Activated CD4-positive, alpha-beta T cell treated with anti-CD3 and anti-CD28 coated beads, Interleukin-2, amount 10 ng/mL, durations not matched to agents 7 days and 5 days (primary cell): ENCODE measurements at places on chromosomes 7 and 10.
A peak's percentile ranks its signal among the peaks of the same experiment; 100 is the strongest.

DNA sequence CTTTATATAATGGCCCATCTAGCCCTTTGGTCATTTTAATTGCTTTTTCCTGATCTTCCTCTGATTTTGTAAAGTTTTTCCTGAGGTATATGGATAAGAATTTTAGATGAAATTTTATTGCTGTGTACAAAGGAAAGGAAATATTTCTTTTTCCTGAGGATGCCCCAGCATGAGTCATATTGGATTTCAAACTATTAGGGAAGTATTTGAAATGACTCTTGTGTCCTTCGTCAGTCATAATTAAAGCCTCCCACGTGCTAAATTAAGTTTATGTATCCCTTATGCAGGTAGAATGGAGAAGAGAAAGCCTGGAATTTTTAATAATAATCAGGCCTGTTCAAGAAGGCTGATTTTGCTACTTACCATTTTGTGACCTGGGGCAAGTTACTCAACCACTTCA lies 82.6 kb upstream of the GLI3 start:
- DNase-seq = no peak

GRCh38 chr10:80149123-80149522 lies 16.6 kb downstream of the PLAC9 start:
- no peak for DNase-seq

DNA sequence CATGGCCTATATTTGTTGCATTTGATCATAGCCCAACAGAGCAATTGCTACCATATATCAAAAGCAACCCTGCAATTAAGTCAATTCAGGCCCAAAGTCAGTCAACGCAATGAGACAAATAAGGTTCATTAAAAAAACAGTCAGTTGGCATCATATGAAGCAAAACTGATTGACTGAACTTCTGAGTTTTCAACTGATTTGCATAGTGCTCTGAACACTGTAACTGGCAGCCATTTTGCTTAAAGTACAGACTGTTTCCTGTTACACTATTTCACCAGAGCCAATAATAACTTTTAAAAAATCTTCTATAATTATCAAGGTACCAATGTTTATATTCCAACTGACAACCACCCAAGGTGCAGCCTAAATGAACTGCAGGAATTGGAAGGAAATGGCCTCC lies 68.4 kb upstream of the RAPGEF5 start:
- no peak for DNase-seq

- DNase-seq = peak; percentile 92
These were observed 47.7 kb upstream of the FGL2 start for GRCh38 chr7:77247206-77247850.

DNA sequence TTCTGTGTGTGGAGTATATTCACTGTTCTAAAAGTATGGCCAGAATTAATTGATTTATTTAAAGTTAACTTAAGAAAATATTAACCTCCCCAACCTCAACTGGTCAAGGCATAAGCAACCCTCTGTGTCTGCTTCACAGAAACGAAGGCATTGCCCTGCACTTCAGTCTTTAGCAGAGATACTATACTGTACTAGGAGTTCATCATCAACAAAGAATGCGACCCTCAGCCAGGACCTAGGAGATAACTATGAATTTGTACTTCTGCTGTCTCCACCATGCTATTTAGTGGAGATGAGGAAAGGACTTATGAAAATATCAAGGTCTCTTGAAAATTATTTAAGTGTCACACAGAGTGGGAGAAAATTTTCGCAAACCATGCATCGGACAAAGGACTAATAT lies 35.7 kb upstream of the SEMA3D start:
- DNase-seq = no peak

- no peak for DNase-seq
These were observed 314.1 kb downstream of the LRRTM3 start for GRCh38 chr10:67239864-67240497.

- no peak for DNase-seq
These were observed 172.8 kb downstream of the ZMYND11 start for GRCh38 chr10:308101-308500.

GRCh38 chr7:34070511-34071323 lies 165.4 kb downstream of the BMPER start:
- no peak for DNase-seq

DNA sequence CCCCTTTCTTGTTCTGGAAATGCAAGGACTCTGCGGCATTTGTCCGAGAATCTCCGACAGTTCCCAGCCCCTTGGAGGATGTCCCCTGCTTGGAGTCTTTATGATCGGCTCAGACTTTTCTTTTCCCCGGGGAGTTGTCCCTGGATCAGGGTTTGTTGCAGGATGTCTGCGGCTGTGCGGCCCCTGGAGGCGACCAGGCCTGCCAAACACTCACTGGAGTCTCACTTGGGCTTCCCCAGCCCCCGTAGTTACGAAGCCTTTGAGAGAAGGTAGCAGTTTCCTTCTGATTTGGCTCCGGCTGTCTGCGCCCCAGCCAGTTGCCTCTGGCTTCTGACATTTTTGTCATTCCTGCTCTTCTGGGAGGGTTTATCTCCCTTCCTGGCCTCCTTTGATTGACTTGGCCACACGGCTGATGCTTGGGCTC lies 16.1 kb downstream of the COL26A1 start:
- no peak for DNase-seq

DNA sequence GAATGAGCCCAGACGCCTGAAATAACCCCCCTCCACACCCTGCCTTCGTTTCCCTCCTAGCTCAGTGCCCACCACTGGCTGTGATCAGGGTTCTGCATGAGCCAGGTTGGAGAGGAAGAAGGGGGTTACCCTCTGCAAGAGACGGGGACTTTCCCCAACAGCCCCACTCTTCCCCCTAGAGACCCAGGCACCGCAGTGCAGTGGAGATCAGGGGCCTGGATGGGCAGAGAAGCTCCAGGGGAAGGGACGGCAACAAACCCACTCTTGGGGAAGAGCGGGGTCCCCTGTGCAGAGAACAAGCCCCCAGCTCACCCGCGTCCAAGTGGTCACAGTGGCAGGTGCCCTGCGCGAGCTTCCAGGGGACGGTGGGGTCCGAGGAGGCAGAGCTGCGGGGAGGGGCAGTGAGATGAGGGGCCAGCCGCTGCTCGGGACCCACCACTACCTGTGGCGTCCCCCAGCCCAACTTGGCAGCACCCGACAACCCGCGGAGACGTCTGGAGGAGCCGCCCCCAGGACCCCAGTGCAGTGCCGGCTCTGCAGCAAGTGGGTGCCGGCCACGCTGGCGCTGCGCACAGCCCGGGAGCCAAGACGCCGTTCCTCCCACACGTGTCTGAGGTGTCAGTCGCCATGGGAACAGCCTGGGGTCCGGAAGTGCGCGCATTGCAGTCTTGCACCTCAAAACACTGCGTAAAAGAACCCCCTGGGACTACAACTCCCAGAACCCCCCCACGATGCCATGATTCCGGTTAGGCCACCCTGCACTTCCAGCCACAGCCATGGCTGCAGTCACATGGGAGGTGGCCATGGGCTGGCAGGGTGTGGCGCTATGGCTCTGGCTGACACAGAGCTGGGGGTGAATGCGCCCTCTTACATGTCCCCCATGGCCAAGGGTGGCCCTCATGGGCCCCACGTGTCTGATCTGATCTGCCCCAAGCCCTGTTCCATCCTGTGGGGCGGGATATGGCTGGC lies 45.8 kb upstream of the WIPI2 start:
- peak; percentile 84 for DNase-seq

GRCh38 chr10:7275761-7276440 lies 134.9 kb downstream of the SFMBT2 start:
- DNase-seq = no peak

DNA sequence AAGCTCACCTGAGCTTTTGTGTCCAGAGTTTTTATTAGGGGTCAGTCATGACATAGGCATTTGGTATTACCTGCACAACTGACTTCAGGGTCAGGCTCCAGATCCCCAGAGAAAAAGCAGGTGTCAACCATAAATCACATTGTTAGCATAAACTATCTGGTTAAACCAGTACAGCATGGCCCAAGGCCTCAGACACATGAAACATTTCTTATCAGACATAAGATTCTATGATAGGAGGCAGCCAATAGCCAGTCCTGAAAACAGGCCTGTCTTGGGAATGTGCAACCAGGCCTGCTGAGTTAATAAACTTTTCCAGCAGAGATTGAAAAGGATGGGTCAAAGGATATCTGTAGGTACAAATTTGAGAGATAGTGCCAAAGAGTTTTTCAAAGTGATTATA lies 116.1 kb downstream of the TPST1 start:
- no peak for DNase-seq

DNA sequence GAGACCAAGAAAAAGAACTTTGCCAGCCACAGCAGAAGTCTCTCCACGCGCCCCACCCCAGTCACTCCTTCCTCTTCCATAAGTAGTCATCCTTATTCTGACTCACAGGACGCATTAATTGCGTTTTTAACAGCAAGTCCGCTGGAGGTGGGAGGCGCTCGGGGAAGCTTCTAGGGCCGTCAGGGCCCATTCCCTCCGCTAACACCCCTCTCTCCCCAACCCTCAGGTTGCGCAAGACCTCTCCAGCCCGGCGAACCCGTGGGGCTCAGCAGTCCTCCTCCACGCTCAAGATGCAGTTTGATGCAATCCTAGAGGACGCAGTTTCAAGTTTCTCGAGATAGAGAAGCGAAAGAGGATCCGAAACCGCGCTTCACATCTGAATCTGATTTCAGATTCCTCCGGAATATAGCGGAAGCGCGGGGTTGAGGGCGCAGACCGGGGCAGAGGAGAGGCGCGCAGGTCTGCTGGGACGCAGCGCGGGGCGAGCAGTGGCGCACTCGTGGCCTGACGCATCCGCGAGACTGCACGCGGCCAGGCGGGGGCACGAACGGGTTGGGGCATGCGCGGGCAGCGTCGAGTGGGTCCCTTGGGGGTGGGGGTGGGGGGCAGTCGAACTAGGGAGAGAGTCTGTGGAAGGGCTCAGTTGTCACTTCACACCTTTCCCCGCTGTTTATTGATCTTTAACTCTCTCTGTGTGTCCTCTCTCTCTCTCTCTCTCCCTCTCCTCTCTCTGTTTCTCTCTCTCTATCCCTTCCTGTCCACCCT lies 37.8 kb upstream of the PSAP start:
- DNase-seq = peak; percentile 69

DNA sequence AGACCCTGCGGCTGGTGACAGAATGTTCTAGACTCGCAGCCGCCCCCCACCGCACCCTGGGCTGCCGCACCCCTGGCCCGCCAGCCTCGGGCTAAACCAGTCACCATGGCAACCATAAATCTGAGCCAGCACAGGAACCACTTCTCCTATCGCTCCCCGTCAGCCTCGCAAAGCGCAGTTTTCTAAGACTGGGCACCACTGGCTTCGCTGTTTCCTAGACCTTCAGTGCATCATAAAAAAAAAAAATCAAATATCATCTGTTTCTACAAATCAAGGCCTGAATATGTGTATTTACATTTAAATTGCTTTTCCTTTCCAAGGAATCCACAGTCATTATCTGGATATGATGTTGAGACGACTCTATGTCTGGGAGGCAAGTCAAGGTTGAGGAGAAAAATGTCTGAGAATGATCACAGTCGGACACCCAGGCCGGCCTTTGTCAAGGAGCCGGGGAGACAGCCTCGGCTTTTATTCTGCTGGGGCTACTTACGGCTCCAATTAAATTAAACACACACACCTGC lies 99.9 kb downstream of the PTPRN2 start:
- DNase-seq = no peak

- DNase-seq = no peak
These were observed 57.8 kb downstream of the ANKMY2 start for GRCh38 chr7:16587790-16588189.

GRCh38 chr7:98163269-98163668 lies 48.0 kb upstream of the BHLHA15 start:
- no peak for DNase-seq
